ENCODE measurements at places on chromosomes 13 and 19.

DNA sequence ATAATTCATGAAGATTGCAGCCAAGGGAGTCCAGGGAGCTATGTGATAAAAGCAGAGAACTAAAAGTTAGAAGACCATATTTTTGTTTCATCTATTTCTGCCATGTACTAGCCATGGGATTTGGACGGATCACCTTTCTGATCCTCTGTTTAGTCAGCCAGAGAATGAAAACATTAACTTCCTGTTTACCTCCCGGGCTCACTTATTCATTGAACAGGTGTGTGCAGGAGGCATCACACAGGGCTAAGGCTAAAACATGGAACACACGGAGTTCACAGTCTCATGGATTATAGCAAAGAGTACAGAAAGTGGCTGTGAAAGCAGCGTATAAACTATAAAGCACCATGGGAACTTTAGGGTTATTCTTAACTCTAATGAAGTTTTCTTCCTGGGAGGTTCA, 96.8 kb downstream of the GPR12 start:
- no peak for ATAC-seq

- ATAC-seq, result no peak
Measured at GRCh38 chr13:106709522-106709921, 141.6 kb upstream of the ARGLU1 start.

- no peak for ATAC-seq
Measured at GRCh38 chr19:46137915-46138473, 10.0 kb upstream of the IGFL2 start.

GRCh38 chr13:28490061-28490460, 4.9 kb downstream of the FLT1 start:
- no peak for ATAC-seq

GRCh38 chr19:29290853-29291252, 77.9 kb upstream of the UQCRFS1 start:
- ATAC-seq, result no peak

DNA sequence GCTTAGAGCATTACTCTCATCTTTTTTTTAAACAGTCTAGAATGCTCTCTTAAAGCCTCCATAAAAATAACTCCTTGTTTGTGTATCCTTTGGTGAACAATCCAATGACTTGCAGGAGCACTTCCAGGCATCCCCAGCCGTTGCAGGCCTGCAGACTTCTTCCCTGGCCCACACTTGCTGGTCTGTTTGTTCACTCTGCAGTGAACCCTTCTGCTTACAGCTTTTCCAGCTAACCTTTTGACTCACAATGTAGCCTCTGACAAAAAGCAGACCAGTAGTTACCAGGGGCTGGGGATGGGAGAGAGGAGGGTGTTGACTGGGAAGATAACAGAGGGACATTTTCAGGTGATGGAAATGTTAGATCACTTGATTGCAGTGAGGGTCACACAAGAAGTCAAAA, 9.1 kb downstream of the GPR42 start:
- ATAC-seq, result no peak

DNA sequence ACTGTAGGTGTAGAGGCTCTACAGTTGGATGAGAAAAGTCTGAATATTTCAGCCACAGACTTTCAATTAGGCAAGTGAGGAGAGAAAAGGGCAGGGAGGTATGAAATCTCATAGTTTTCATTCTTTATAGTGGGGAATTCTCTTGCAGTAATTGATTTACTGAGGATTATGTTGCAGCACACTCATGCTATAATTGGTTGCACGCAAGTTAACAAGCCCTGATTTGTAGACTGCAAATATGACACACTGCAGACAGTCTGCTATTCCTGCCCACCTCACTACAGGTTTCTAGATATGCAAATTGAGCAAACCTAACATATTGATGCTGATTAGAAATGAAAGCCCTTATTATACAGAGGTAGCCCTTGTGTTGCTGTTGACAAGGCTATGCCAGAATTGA, 139.4 kb downstream of the LHFPL6 start:
- no peak for ATAC-seq

- no peak for ATAC-seq
Measured at GRCh38 chr13:48317511-48318376, 14.2 kb downstream of the RB1 start.

GRCh38 chr19:47447470-47448359, 24.0 kb downstream of the SLC8A2 start:
- peak; percentile 60 for ATAC-seq

- ATAC-seq, result no peak
Measured at GRCh38 chr13:50410921-50411746, 395.9 kb downstream of the KCNRG start.

GRCh38 chr19:45477713-45478453, 10.1 kb downstream of the FOSB start:
- peak; percentile 38 for ATAC-seq

DNA sequence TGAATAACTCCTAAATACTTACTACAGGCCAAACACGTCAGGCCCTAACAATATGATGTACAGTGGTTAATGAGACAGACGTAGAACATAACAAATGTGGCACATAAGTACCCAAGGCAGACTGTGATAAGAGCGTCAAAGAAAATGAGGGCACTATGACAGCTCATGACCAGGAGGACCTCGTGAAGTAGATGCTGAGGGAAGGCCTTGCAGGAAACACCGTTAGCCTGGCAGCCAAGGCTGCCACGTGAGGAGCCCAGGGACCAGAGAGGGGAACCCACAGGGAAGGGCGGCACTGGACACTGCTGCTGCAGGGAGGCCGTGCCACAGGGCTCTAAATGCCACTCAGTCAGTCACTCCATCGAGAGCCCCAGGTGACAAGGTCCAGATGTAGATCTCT, 5.7 kb downstream of the TUBGCP3 start:
- ATAC-seq, result no peak

DNA sequence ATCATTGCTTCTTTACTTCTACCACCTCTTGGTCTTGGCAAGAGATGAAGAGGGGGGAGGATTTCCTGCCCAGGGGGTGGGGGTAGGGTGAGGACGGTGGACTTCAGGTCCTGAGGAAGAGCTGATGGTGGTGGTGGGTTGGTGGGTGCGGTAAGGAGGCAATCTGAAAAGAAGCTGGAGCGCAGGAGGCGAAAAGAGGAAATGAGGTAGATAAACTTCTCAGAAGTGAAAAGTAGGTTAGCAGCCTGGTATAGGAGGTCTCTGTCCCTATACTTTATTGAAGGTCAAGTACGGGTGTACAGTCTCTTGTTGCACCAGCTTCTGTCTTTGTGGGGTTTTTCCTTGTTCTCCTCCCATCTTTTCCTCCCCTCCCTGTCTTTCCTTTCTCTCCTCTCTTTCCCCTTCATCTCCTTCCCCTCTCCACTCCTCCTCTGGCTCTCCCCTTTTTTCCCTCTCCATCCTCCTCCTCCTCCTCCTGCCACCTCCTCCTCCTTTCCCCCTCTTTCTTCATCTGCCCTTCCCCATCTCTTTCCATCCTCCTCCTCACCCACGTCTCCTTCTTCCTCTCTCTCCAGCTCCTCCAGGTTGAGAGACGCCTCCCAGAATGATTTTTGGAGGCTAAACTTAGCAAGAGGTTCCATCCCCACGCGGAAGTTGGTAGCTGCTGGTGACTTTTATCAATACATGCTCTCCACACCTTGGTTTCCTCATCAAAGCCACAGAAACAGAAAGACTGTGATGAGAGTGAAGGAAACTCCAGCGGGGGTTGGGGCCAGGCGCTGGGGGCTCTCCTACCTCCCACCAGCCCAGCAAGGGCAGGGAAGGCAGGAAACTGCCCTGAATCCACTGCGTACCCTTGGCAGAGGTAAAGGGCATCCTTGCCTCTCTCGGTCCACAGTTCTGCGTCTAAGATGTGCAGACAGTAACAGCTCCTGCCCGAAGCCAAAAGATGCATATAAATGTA, 15.3 kb downstream of the TNFSF14 start:
- ATAC-seq, result peak; percentile 78

GRCh38 chr13:68908879-68909278, 1198.7 kb upstream of the ATXN8OS start:
- no peak for ATAC-seq

DNA sequence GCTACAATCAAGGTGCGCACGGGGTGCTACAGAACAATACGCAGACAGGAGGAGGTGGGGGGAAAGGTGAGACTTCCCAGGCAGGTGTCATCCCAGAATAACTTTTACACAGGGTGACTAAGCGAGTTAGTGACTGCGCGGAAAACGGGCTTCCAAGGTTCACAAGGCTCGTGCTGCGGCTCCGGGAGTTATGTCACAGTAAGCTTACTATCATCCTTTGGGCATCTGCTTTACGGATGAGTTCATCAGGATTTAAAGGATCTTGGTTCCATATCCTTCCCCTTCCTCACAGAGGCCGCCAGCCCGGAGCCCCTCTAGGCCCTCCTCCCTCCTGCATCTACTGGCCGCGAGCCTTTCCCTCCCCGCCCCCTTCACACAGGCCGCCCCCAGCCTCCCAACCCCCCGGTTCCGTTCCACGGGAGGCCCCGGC, 474 bp upstream of the IFT88 start:
- peak; percentile 66 for ATAC-seq

DNA sequence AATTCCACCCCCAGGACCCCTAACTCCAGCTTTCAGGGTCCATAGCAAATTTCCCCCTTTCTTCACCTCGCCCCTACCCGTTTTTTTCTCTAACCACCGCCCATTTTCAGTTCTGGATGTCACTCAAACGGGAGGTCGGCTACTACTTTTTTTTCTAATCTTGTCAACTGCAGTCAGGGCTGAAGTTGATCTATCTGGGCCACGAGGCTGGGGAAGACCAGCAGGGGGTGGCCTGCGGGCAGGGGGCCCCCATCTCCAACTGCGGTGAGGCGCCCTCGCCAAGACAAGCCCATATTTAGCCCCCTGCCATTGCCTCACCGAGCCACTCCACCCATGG, 748 bp downstream of the LHFPL6 start:
- ATAC-seq, result peak; percentile 20

DNA sequence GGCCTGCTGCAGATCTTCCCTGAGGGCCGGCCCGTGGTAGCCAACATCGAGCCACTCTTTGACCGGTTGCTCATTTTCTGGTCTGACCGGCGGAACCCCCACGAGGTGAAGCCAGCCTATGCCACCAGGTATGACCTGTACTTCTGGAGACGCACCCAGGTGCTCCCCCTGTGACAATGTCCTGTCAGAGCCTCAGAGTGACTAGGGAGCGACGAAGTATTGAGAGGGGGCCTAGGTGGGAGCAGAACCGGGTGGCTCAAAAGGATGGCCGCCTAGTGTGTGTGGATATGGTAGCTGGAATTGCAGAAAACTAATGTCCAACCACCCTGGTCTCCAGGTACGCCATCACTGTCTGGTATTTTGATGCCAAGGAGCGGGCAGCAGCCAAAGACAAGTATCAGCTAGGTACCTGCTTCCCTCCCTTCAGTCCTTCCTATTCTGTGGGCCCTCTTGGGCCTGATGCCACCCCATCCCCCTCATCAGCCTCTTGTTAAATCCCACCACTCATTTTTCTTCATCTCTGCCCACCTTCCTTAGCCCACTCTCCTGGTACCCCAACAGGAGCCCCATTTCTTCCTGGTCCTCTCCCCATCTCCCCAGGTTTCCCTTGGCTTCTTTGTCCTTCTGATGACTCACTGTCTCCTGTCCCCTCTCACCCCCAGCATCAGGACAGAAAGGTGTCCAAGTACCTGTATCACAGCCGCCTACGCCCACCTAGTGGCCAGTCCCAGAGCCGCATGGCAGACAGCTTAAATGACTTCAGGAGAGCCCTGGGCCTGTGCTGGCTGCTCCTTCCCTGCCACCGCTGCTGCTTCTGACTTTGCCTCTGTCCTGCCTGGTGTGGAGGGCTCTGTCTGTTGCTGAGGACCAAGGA, 8.4 kb downstream of the EGLN2 start:
- no peak for ATAC-seq

DNA sequence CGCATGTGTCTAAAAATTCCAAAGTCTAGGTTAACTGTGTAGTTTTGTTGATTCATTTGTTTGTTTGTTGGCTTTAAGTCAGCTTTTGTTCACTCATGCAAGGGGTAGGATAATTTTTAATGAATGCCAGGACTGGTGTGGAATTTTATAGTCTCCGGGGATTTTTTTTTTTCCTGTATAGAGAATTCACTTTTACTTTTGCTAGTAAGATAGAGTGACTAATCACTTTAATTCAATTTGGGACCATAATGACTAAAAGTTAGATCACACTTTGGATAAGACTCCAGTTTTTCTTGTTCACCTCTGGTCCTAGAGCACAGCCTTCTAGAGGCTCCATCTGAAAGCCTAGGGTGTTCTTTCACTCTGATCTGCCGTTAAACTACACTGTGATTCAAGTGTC, 1690.0 kb downstream of the PCDH9 start:
- ATAC-seq, result no peak

DNA sequence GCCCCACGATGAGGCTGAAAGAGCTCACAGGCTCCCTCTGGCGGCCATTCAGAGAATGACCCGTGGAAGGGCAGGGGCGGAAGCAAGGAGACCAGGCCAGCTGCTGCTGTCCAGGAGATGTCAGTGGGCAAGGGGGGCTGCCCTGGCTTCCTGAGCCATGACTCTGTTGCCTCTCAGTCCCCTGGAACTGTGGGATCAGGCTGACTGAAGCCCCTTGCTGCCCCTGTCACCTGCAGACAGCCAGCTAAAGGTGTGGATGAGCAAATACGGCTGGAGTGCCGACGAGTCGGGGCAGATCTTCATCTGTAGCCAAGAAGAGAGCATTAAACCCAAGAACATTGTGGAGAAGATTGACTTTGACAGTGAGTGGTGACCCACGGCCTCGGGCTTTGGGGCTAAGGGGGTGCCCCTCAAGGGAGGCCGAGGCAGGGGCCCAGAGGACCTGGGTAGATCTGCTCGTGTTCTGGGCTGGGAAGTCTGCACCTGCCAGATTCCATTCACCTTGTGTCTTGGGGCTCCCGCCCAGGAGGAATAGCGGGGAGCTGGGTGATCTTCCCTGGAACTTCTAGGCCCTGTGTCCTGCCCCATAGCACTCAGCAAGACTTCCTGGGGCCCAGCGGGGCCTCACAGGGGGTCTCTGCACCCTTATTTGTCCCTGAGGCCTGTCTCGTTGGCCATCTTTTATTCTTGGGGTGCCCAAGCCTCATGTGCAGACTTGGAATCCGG, 12.5 kb upstream of the ACTN4 start:
- no peak for ATAC-seq
